Ovary (tissue), 10 donors: ENCODE measurements at places on chromosomes 6 and 20. TPM values are rescaled to one million over a fixed set of nuclear protein-coding genes. Genes with fewer than 3 reads are reported as not detected.

DNA sequence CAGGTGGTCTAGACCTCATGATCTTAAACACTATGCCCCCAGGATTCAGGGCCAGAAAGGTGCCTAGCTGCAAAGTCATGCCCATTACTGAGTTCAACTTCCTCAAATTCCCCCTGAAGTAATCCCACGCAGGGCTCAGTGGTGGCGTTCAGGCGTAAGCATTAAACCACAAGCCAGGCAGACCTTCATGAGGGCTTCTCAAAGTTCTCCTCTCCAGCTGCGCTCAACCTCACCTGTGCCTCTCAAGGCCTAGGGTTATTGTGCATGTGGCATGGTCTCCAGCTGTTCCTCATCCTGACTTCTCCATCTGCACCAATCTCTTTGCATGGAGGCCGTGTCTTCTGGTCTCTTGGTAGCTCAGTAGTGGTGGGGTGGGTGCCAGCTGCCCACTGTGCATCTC is 113.6 kb downstream of the TSHZ2 start:
- H3K4me1 ChIP-seq = peaks cover 7% of the 10 kb centered on the region
- no peak overlapping the region for H3K27ac ChIP-seq
- DNase-seq = no peak

- no peak overlapping the region for H3K27ac ChIP-seq
- no peaks in the 10 kb centered on the region for H3K4me1 ChIP-seq
- DNase-seq = no peak
- no peak overlapping the region for H3K4me3 ChIP-seq
- no peaks in the 10 kb centered on the region for H3K36me3 ChIP-seq
- no peaks in the 10 kb centered on the region for H3K27me3 ChIP-seq
Observed at GRCh38 chr6:12467706-12468670, 177.8 kb downstream of the EDN1 start.

GRCh38 chr6:161242779-161243693 is 30.8 kb downstream of the AGPAT4 start:
- no peak overlapping the region for H3K27ac ChIP-seq
- H3K27me3 ChIP-seq = no peaks in the 10 kb centered on the region
- H3K4me3 ChIP-seq = no peak overlapping the region
- no peaks in the 10 kb centered on the region for H3K4me1 ChIP-seq

DNA sequence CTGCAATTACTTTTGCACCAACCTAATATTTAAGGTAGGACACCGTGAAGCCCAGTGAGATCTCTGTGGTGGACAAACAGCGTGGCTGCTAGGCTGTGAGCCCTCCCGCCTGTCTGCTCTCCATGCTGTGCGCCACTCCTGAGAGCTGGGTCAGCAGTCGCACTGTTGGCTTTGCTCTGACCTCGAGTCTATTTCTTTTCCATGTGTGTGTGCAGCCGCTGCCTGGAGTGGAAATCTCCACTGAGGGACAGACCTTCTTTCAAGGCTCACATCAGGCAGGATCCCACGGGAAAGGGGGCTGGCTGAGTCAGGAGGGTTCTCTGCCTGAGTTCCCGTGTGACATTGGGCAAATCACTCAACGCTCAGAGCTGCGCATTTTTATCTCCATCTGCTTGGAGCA is 27.1 kb downstream of the RIPOR3 start:
- H3K27me3 ChIP-seq = no peaks in the 10 kb centered on the region
- H3K4me1 ChIP-seq = peaks cover 20% of the 10 kb centered on the region
- no peak overlapping the region for H3K27ac ChIP-seq
- DNase-seq = no peak
- no peak overlapping the region for H3K4me3 ChIP-seq
- H3K36me3 ChIP-seq = no peaks in the 10 kb centered on the region

GRCh38 chr6:33613146-33613794 is 7.9 kb upstream of the ITPR3 start:
- no peak overlapping the region for H3K27ac ChIP-seq
- no peaks in the 10 kb centered on the region for H3K27me3 ChIP-seq
- no peaks in the 10 kb centered on the region for H3K4me1 ChIP-seq
- H3K36me3 ChIP-seq = no peaks in the 10 kb centered on the region
- no peak for DNase-seq

GRCh38 chr20:19211661-19212468 is 577 bp upstream of the SLC24A3 start:
- no peaks in the 10 kb centered on the region for H3K36me3 ChIP-seq
- no peaks in the 10 kb centered on the region for H3K27me3 ChIP-seq
- H3K4me3 ChIP-seq = peak overlapping the region; percentile 78
- peak overlapping the region; percentile 85 for H3K27ac ChIP-seq

DNA sequence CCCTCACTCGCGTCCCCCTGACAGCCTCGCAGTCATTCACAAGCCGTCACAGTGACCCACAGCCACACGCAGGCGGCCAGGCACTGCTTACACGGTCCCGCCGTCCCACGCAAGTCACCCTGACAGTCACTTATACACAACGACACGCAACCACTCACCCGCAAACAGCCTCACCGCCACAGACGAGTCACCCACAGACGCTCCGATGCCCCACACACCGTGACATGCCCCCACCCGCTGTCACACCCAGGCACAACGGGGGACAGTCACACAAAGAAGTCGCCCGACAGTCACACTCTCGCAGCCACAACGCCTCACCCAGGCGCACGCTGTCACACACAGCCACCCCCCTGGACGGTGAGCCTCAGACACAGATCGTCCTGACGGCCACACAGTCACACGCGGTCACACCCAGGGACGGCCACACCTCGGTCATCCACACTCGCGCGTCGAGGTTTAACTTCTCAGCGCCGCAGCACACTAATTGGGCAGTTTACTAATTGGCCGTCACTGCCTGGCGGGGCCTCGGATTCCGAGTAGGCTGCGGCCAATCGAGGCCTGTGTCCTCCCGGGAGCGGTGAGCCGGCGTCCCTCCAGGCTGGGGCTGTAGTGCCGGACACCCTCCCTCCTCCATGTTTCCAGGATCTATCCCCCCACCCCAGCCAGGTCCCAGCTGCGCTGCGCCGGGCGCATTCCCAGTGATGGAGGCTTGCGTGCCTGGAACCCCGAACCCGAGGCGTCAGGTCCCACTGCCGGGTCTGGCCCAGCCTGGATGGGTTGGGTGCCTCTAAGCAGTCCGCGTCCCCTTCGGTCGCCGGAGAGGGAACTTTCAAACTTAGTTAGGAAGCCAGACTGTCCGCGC is 790 bp downstream of the TOX2 start:
- H3K4me1 ChIP-seq = no peaks in the 10 kb centered on the region
- H3K4me3 ChIP-seq = peak overlapping the region; percentile 26
- peak; percentile 39 for DNase-seq
- H3K27me3 ChIP-seq = no peaks in the 10 kb centered on the region
- H3K27ac ChIP-seq = no peak overlapping the region

- DNase-seq = no peak
- H3K27me3 ChIP-seq = no peaks in the 10 kb centered on the region
- no peaks in the 10 kb centered on the region for H3K36me3 ChIP-seq
- no peak overlapping the region for H3K4me3 ChIP-seq
Observed at GRCh38 chr6:12112540-12113189, 100.6 kb downstream of the HIVEP1 start.

- H3K27me3 ChIP-seq = no peaks in the 10 kb centered on the region
- no peak overlapping the region for H3K4me3 ChIP-seq
- H3K36me3 ChIP-seq = no peaks in the 10 kb centered on the region
- no peak overlapping the region for H3K27ac ChIP-seq
- no peak for DNase-seq
- H3K4me1 ChIP-seq = no peaks in the 10 kb centered on the region
Observed at GRCh38 chr6:42993445-42993844, 9.1 kb downstream of the PPP2R5D start.

- no peaks in the 10 kb centered on the region for H3K36me3 ChIP-seq
- H3K4me3 ChIP-seq = no peak overlapping the region
- H3K27me3 ChIP-seq = no peaks in the 10 kb centered on the region
- H3K27ac ChIP-seq = no peak overlapping the region
- DNase-seq = no peak
Observed at GRCh38 chr6:125192610-125192930, 39.0 kb downstream of the TPD52L1 start.

DNA sequence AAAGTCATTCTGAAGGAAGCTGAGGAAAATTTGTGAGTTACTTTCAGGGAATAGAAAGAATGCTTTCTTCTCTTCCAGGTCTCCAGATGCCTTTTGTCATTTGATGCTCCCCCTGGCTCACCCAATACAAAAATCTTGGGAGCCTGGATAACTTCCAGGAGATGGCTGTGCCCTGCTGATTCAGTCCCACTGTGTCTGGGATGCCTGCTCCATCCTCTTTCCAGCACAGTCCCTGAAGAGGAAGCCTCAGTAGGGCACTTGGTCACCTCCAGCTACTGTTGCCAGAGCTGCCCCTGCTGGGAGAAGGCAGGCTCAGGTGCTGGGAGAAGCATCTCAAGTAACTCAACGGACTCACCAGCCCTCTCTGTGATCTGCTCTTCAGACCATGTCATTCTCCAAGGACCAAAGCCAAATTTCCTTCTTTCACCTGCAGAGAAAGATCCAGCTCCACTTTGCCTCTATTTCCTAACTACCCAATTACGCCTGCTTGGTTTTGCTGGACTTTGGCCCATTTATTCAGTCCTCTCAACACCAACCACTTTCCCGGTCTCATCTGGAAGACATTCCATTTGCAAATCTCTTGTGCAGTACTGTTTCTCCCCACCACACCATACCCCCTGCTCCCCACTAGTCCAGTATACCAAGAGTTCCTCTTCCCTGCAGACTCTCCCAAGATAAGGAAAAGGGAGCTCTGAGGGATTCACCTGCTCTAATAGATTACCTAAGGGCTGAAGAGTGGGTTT is 53.3 kb downstream of the SLC23A2 start:
- no peak overlapping the region for H3K4me3 ChIP-seq
- H3K36me3 ChIP-seq = no peaks in the 10 kb centered on the region
- H3K27me3 ChIP-seq = no peaks in the 10 kb centered on the region
- DNase-seq = no peak
- no peak overlapping the region for H3K27ac ChIP-seq
- peaks cover 16% of the 10 kb centered on the region for H3K4me1 ChIP-seq

DNA sequence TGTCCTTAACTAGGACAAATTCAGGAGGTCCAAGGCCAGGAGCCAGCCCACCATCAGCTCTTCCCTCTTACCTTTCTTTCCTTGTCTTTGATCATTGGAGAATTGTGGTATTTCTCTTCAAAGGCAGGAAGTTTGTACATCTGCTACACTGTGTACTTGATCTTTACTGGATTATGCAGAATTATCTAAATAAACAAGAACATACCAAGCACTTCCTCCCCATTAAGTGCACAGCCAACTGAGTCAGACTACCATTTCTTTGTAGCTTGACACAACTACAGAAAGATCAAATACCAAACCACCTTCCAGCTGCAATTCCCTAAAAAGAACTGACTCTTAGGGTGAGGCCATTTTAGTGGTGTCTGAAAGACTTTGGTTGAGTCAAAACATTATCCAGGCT is 195.1 kb downstream of the HDGFL1 start:
- no peak overlapping the region for H3K4me3 ChIP-seq
- DNase-seq = no peak
- H3K27ac ChIP-seq = no peak overlapping the region
- H3K36me3 ChIP-seq = no peaks in the 10 kb centered on the region

- no peak overlapping the region for H3K4me3 ChIP-seq
- no peaks in the 10 kb centered on the region for H3K27me3 ChIP-seq
- no peaks in the 10 kb centered on the region for H3K36me3 ChIP-seq
- H3K27ac ChIP-seq = no peak overlapping the region
Observed at GRCh38 chr6:168725802-168726201, 284.8 kb downstream of the SMOC2 start.

GRCh38 chr20:20096421-20096820 is 44.1 kb downstream of the CFAP61 start:
- H3K27ac ChIP-seq = no peak overlapping the region
- DNase-seq = no peak
- H3K36me3 ChIP-seq = no peaks in the 10 kb centered on the region
- H3K4me1 ChIP-seq = no peaks in the 10 kb centered on the region

DNA sequence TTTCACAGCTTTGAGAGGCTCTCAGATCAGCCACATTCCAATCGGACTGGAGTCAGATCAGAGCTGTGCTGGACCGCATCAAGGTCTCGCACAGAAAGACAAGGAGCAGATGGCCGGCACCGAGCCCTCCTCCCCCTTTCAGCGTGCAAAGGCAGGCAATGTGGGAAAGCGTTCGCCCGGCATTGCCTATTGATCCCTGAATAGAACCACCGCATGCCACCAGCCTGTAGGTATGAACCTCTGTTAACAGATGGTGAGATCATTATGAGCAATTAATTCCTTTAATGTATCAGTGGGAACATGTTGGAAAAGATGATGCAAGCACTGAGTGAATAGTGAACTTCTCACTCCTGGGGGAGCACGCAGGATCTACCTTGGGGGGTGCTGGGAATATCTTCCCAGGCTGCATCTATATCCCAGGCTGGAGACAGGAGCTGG is 117.5 kb upstream of the ID4 start:
- H3K4me1 ChIP-seq = peaks cover 4% of the 10 kb centered on the region
- no peaks in the 10 kb centered on the region for H3K36me3 ChIP-seq
- DNase-seq = no peak
- H3K4me3 ChIP-seq = no peak overlapping the region
- H3K27me3 ChIP-seq = no peaks in the 10 kb centered on the region

- no peak overlapping the region for H3K4me3 ChIP-seq
- no peak overlapping the region for H3K27ac ChIP-seq
- no peaks in the 10 kb centered on the region for H3K36me3 ChIP-seq
Observed at GRCh38 chr6:45655745-45656476, 278.2 kb upstream of the SUPT3H start.

- no peak for DNase-seq
- no peaks in the 10 kb centered on the region for H3K36me3 ChIP-seq
- H3K4me1 ChIP-seq = no peaks in the 10 kb centered on the region
Observed at GRCh38 chr6:98339506-98339905, 494.9 kb upstream of the POU3F2 start.

- H3K4me1 ChIP-seq = peaks cover 9% of the 10 kb centered on the region
- no peak for DNase-seq
- no peaks in the 10 kb centered on the region for H3K36me3 ChIP-seq
- peak overlapping the region; percentile 96 for H3K27ac ChIP-seq
- H3K27me3 ChIP-seq = no peaks in the 10 kb centered on the region
- H3K4me3 ChIP-seq = peak overlapping the region; percentile 63
Observed at GRCh38 chr6:133890711-133891148, 1.8 kb downstream of the TCF21 start.

- H3K4me3 ChIP-seq = no peak overlapping the region
- H3K27ac ChIP-seq = no peak overlapping the region
- no peaks in the 10 kb centered on the region for H3K4me1 ChIP-seq
Observed at GRCh38 chr6:161374971-161375873, 101.4 kb upstream of the AGPAT4 start.

The UBD gene
- 0.25 TPM for total RNA-seq

The FAM209B gene
- total RNA-seq = not detected

The RSPO3 gene
- total RNA-seq = not detected

The RIPPLY2 gene
- total RNA-seq = 0.22 TPM

The STX11 gene
- total RNA-seq = 0.45 TPM

The DYNLT2 gene
- 3.4 TPM for total RNA-seq

The REPS1 gene
- total RNA-seq = 36.0 TPM

The TNF gene
- total RNA-seq = not detected

The RNF182 gene
- 1.8 TPM for total RNA-seq

The VGLL2 gene
- total RNA-seq = not detected

The TRERF1 gene
- total RNA-seq = 12.1 TPM
